ENCODE measurements at places on chromosomes 7 and 10. TPM values are rescaled to one million over a fixed set of nuclear protein-coding genes. Genes with fewer than 3 reads are reported as not detected.

Gene MUC12
- 0.93 TPM for total RNA-seq

Gene PLCE1
- 0.09 TPM for total RNA-seq

Gene OTUD1
- 11.5 TPM for total RNA-seq

Gene UBN2
- 11.8 TPM for total RNA-seq

Gene C7orf57
- 0.32 TPM for total RNA-seq

Gene PRSS2
- not detected for total RNA-seq

Gene LIPK
- not detected for total RNA-seq

Gene TRAPPC14
- 22.1 TPM for total RNA-seq

All from activated T-helper 17 cell treated with anti-CD3 and anti-CD28 coated beads, Interleukin-2, amount 50 U/mL, for 72 hours (primary cell).